ENCODE measurements at places on chromosomes 4 and X.

DNA sequence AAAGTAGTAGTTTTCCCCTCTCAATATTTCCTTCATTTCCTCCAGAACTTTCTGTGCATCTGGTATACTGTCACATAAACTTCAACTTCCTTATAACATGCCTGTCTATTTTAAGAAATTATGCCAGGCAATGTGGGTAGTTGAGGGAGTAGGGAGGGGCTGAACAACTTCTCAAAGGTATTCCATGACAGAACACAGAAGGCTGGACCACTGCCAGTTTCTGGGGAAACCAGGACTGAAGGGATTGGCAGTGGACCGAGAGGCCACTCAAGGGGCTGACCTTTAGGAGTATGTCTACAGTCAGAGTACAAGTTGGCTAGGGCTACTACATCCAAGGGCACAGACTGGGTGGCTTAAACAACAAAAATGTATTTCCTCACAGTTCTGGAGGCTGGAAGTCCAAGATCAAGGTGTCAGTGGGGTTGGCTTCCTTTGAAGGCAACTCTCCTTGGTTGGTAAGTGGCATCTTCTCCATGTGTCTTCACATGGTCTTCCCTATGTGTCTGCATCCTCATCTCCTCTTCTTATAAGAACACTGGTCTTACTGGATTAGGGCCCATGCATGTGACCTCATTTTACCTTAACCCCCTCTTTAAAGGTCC lies 6.9 kb downstream of the SH3RF1 start:
- no peak for DNase-seq

DNA sequence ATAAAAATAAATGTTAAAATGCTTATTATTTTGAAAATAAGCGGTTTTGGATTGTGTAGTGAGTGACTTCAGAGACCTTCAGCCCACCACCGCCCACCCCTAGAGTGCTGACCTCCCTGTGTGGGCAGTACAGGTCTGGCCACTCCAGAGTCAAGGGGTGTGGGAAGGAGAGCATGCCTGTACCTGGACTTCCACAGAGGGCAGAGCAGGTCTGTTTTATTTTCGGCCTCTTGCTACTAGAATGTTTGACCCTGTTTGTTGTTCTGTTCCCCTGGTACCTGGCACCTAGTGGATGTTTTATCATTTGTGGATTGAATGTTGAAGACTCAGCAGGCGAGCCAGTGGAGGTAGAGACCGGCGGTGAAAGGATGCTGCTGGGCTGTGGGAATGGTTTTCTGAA lies 14.3 kb downstream of the PIGG start:
- no peak for DNase-seq

DNA sequence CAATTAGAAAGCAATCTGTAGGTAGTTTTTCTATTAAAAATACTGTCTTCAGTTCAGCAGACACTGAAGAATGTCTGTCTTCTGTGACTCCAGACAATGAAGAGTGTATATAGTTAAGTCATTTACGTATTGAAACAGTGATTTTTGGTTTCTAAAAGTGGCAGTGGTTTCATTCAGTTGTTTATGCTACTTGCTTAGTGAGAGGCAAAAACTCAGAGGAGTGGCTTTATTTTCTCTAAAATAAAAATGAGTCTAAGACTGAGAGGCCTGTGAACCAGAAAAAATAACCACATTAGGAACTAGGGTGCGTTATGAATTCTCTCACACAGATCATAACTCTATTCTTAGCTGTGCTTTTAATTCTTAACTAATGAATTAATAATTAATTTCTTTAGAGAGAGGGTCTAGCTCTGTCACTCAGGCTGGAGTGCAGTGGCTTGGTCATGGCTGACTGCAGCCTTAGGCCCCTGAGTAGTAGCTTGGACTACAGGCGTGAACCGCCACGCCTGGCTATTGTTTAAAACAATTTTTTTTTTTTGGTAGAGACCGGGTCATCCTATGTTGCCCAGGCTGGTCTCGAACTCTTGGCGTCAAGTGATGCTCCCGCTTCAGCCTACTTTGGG lies 31.4 kb downstream of the FREM3 start:
- no peak for DNase-seq

GRCh38 chr4:102139132-102139573 lies 206.1 kb downstream of the SLC39A8 start:
- DNase-seq: no peak

DNA sequence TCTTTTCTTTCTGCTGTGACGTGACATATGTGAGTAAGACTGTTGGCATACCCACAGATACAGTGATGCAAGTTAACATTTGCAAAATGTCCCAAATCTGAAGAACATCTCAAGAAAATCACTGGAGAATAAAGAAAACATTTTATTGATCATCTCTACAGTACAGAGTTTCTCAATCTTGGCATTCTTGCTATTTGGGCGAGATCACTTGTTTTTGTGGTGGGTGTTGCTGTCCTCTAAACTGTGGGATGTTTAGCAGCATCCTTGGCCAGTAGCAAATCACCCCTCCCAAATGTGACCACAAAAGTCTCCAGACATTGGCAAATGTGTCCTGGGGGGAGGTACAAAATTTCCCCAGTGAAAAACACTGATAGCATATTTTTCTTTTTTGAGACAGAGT lies 28.8 kb downstream of the AMELX start:
- no peak for DNase-seq

Data from effector memory CD4-positive, alpha-beta T cell (primary cell).